HepG2 (cell line): ENCODE measurements at places on chromosomes 2 and 18.

GRCh38 chr2:206556357-206556949 is 85.8 kb upstream of the FAM237A start:
- DNase-seq: peak; percentile 25

DNA sequence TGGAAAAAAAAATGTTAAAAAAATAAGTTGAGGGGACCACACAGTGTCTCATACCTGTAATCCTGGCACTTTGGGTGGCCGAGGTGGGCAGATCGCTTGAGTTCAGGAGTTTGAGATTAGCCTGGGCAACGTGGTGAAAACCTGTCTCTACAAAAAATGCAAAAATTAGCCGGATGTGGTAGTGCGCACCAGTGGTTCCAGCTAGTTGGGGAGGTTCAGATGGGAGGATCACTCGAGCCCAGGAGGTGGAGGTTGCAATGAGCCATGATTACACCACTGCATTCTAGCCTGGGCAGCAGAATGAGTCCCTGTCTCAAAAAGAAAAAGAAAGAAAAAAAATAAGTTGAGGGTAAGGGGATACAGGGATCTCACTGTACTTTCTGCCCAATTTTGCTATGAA is 6.1 kb upstream of the KYNU start:
- no peak for DNase-seq

GRCh38 chr18:33699372-33699771 is 121.4 kb downstream of the ASXL3 start:
- no peak for DNase-seq

GRCh38 chr2:117815946-117816345 is 1.5 kb downstream of the DDX18 start:
- no peak for DNase-seq

DNA sequence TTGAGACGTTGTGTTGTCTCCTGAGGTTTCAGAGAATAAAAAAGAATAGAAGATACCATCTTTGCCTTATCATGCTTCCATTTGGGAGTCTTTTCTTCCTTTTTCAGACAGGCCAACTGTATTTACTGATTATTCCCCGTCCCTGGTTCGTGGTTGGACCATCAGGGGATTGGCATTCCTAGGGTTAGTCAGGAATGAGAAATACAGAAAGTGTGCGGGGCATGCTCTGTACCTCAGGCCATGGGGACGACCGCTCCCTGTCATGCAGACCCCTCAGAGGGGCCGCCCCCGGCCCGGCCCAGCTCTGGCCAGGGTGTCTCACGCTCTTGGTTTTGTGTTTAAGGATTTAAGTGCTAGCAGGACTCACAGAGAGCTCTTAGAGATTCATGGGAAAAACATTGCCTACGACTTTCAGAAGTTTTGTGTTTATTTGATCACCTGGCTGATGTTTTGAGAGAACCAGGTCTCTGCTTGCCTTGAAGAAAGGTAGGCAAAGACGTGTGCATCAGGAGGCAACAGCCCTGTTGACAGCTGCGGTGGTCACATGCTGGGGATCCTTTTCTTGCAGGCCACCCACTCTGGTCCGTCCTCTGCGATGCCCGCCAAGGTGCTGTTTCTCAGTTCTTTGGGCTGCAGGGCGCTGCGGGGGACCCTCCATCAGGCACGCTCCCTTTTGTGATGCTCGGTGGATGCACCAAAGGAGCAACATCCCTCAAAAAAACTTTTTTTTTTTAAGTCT is 317.8 kb downstream of the AGAP1 start:
- DNase-seq: no peak

- no peak for DNase-seq
Measured at GRCh38 chr2:200089040-200089755, 133.8 kb downstream of the MAIP1 start.

GRCh38 chr2:3208591-3208990 is 169.0 kb downstream of the EIPR1 start:
- DNase-seq: no peak

GRCh38 chr2:143572421-143572820 is 443.2 kb downstream of the ARHGAP15 start:
- DNase-seq: no peak

- DNase-seq: no peak
Measured at GRCh38 chr18:59779979-59780378, 82.8 kb upstream of the CCBE1 start.
